ENCODE measurements at places on chromosomes 3 and 15.

DNA sequence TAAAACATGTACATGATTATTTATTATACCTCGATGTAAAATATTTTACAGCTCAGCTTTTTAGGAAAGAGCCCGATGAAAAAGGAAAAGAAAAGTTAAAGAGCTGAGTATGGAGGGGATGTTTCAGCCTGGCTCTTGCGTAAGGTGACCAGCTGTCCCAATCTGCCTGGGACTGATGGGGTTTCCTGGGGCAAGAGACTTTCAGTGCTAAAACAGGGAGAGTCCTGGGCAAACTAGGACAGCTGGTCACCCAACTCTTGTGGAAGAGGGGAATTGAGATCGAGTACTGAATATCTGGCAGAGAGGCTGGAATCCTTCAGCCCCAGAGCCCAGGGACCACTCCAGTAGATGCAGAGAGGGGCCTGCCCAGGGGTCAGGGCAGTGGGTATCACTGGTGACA, 21.0 kb downstream of the DUOX2 start:
- DNase-seq = no peak

DNA sequence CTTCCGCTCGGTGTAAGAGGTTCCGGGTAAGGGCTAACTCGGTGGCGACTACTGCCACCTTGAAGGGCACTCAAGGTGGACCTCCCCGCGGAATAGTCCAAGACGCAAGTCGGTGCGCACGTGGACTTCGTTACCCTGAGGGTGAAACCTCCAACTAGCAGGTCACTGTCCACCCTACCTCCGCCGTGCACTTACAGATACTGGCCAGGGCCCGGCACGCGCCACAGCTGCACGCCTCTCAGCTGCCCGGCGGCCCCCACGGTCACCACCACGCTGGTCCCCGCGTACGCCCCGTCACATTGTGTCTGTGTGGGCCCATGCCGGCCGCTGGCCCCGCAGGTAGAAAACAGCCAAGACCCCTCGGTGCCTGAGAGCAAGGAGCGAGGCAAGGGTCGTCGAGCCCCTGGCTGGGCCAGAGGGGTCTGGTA, 1.1 kb downstream of the LTK start:
- DNase-seq = no peak

DNA sequence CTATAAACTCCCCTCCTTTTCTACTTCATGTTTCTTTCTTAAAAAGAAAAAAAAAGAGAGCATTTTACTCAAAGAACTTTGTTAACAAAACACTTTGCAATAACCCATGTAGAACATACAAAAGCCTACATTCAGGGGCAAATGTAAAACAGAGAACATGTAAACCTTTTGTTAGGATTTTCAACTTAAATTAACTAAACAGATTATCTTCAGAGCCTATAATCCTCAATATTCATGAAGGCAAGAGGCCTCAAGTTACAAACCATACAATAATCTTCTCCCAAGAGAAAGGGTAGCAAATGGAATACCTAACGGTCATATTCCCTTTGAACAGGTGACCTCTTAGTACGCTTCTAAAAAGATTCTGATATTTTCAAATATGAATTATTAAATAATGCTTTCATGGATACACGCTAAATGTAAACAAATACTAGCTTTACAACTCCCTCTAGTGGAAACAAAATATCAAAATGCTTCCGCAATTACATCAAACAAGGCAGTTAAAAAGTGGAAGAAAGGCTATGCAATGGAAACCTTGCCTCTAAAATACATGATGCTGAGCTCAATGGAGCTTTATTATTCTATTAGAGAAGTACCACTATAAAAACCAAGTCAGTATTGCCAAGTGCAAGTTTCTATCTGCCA, 9.9 kb downstream of the CEP152 start:
- peak; percentile 1 for DNase-seq

DNA sequence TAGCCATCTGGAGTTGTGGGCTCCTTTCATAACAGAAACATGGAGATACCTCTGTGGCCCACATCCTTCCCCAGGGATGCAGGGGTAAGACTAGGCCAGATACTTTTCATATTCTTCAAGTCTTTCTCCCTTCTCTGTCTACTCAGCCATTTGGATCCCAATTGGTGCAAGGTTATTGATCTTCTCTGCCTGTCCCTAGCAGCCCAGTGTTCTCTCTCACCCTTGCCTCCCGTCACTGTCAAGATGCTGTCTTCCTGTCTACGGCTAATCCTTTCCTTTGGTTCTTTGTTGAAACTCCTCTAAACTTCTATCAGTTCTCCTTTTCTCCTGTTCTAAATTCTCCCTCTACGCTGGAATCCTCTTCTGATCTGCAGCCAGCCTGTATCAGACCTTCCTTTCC, 51.3 kb downstream of the SENP2 start:
- no peak for DNase-seq

GRCh38 chr3:134361162-134361835, 12.9 kb downstream of the AMOTL2 start:
- no peak for DNase-seq

- no peak for DNase-seq
These were observed 152.3 kb downstream of the SMAD6 start for GRCh38 chr15:66854012-66854965.

DNA sequence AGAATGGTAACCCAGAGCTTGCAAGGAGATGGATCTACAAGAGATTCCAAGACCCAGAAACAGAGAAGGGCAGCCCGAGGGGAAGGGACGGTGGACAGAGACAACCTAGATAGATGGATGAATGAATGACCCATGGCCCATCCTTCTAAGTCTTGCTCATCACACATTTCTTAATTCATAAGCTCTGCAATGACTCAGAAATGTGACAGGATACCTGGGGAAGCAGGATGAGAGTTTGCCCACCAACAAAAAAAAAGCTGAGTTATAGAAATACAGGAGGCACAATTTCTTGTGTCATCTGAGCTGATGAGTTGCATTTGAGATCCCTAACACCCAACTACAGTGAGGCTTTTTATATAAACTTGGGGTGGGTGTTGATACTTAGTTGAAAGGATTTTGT, 76.6 kb downstream of the CNTN3 start:
- no peak for DNase-seq

GRCh38 chr15:78625606-78626280, 4.9 kb upstream of the CHRNA3 start:
- DNase-seq = no peak

DNA sequence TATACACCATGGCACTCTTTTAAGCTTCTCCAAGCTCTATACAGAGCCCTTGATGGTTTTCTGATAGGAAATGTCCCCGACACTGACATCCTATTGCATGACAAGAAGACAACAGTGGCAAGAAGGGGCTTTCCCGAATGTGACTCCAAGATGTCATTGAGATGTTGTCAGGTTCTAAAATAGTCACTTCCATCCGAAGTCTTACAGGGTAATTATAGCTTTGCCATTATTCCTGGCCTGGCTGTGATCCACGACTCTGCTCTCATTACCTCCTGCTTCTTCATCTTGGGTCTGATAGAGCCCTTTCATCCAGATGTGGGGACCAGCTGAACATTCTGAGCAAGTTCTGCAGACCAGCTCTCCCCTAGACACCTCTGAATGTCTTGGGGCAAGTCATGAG, 40.6 kb upstream of the ADAMTS9 start:
- DNase-seq = no peak

DNA sequence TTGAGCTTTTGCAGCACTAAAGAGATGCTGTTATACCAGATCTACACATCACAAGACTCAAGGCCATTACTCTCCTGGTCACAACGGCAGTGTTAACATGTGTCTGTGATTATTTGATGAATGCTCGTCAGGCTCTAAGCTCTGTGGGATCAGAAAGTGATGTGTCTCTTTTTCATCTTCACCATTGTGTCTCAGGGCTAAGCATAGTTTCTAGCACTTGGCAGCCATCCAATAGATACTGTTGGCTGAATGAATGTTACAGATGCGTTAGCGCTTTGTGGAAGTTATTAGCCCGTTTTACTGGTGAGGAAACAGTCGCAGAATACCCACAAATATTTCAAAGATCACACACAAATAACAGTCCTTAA, 1.2 kb upstream of the FAM81A start:
- DNase-seq = no peak

GRCh38 chr3:165983284-165983683, 146.1 kb upstream of the BCHE start:
- no peak for DNase-seq

DNA sequence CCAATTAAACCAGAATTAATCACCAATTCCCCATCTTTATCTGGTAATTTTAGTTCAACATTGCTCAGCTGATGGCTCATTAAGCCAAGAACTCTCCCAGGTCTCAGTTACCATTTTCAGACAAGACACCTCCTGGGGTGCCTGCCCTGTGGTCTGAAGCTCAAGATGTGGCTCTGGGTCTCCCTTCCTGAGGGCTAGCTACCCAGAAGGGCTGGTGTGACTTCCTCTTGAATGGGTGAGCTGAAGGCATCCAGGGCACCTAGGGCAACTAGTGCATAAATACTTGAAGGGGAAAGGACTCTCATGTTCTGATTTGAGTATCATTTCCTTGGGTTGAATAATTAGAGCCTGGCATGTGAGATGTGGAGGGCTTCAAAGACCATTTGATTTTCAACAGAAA, 6.7 kb upstream of the TM4SF1 start:
- no peak for DNase-seq

DNA sequence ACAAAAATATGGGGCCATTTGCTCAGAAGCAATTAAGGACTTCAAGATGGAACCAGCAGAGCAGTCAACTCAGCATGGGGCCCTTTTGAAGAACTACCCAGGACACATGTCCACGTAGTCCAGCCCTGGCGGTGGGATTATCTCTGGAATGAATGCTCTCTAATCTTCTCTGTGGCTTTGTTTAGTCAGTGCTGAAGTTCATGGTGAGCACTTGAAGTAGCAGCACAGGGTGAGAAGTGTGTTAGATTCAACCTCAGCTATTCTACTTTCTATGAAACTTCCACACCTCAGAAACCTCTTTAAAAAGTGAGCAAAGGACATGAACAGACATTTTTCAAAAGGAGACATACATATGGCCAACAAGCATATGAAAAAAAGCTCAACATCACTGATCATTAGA, 74.4 kb downstream of the THRB start:
- no peak for DNase-seq

DNA sequence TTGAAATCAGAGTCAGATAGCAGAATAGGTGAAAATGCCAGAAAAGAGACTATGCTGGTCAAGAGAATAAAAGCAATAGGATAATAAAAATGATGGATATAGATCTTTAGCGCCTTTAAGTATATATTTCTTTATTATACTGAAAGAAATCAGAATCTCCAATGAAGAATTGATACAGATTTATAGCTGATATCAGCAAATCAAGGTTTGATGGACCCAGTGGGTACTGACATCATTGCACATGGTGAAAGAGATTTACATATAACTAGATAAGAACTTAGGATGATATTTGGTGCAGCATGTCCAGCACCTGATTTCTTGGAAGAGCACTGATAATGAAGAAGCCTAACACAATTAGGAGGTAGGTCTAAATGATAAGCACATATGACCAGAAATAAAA, 18.2 kb downstream of the CADM2 start:
- DNase-seq = no peak

GRCh38 chr3:43855674-43856299, 165.0 kb downstream of the ABHD5 start:
- DNase-seq = peak; percentile 2

- no peak for DNase-seq
These were observed 525.8 kb upstream of the PROK2 start for GRCh38 chr3:72310419-72311380.

DNA sequence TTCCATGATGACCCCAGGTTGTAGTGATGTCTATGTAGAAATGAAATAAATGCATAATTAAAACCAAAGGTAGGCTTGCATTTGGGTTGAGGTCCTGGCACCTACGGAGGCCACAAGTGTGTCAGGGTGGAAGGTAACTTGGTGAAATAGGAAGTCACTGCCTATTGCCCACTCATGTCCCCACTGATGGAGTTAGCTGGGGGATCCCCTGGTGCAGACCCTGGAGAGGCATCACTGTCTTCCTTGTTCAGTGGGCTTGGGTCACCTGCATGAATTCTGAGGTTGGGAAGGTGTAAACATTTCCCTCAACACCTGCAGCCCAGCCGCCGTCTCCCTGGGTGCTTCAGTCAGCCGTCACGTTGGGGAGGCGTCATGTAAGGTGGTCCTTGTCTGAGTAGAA, 97.1 kb downstream of the APBA2 start:
- no peak for DNase-seq

DNA sequence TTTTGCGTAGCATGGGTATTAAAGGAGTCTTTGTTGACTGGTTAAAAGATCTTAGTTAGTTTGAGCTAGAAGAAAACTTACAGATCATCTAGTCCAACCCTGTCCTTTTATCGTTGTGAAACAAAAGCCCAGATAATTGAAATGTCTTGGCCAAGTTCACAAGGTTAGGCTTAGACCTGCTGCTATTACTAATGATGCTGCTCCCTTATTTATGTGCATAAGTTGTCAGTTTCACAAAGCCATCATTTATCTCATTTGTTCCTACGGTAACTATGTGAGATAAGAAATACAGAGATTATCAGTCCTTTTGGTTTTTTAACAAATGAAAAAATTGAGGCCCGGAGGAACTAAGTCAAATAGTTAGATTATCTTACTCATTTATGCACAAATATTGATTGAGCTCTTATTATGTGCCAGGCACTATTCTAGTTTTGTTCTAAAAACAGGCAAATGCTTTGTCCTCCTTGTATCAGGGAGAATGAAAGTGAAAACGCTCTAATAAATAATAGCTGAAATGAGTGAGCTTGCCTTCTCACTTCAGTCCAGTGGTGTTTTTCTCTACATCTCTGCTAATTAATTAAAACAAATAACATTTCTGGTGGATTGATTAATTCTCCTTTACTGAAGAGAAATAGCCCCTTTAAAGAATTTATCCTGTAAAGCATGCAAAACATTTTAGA, 49.1 kb upstream of the TPRG1 start:
- no peak for DNase-seq

DNA sequence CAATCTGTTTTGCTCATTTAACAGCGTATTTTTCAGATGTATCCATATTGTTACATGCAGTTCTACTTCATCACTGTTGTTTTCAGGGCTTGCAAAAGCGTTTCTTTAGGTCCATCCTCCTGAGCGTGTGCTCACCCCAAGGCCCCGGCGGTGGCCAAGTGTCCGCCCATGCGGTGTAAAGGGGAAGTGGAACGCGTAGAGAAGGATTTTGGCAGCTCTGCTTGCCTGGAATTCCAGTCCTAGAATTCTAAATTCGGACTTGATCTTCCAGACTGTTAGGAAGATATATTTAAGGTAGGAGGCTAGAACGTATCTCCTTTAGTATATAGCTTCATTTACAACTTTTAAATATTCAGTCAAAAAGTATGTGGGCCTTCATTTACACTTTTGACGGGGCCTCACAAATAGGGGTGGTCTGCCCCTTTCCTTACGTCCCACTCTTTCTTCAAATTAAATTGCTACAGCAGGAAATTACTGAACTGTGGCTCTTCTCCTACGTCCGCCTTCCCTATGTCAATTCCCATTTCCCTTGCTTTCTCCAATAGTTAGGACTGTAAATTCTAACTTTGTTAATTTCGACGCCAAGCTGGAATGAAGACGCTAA, 609 bp upstream of the TBC1D23 start:
- no peak for DNase-seq

GRCh38 chr3:129035360-129036221, 25.0 kb upstream of the GP9 start:
- no peak for DNase-seq

GRCh38 chr3:128269006-128269775, 115.9 kb downstream of the EEFSEC start:
- no peak for DNase-seq

GRCh38 chr3:87696124-87697013, 362.4 kb downstream of the CGGBP1 start:
- DNase-seq = no peak

All from NCI-H1694 (cell line).